COR-L47 (cell line): ENCODE measurements at places on chromosomes 2 and 18.
A peak's percentile ranks its signal among the peaks of the same experiment; 100 is the strongest.

DNA sequence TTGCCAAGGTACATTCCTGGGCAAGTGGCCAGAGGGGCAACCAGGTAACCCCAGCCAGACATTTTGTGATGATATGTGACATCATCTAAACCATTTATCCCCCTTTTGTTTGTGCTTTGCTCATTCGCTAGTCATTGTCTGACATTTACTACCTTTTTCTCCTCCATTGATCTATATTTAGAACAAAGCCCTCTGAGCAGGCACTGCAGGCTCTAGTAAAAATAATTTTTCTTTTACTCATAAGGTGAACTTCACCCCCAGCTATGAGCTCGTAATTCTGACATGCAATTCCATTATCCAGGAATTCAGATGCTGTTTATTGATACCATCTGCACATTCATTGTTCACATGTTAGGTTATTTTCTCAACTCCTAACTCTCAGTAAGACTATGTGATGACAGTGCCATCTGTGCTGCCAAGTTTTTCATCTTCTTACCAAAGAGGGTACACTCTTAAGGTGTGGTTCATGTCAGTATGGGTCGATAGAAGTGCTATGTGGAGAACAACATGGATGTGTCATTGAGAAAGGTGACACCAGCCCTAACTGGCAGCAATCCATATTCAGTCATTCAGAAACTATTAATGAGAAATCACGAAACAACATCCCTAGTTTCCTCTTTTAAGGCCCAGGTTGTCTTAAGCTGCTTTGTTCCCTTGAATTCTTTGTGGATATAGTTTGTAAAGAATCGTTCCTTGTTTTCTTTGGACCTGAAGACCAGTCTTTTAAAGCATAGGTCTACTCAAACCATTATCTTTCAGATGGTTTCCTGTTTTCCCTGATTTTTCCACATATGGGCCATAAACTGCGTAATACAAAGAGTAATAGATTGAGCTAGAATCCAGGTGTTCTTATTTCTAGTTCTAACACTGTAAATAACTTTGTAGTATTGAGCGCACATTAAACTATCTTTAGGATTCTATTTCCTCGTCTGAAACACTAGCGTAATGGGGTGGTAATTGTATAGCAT lies 978.1 kb upstream of the CDH2 start:
- no peak for DNase-seq

- DNase-seq, result no peak
These were observed 77.6 kb upstream of the SEC11C start for GRCh38 chr18:59061914-59062642.

DNA sequence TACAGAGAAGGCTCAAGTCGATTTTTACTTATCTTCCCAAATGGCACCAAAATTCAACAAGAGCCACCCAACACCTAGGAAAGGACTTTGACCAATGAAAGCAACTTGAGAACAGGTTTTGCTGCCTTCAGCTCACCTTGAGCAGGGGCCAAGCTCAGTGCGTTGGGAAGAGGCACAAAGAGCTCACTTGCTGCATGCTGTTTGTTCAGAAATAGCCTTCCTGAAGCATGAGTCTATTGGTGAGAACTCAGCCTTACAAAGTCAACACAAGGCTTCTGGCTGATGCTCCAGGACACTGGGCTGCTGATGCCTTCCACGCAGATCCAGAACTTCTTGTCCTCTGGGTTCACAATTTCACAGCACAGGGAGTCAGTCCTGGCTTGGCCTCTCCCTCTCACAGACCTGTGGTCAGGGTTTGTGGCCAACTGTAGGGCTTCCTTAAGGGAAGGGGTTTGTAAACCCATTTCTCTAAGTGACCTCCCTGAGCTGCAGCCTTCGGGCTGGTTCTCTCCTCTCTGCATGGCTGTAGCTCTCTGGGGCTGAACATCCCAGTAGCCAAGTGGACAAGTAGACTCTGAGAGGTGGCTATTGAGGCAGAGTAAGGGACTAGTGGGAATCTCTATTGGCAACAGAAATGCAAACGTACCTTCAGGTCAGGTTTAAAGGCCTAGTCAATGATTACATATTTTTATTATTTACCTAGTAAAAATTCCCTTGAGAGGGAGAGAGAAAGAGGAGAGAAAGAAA lies 124.7 kb upstream of the GATA6 start:
- no peak for DNase-seq

GRCh38 chr2:46065152-46065551 lies 232.1 kb upstream of the EPAS1 start:
- DNase-seq, result no peak

- DNase-seq, result peak; percentile 54
These were observed at the start of gene POLE4 for GRCh38 chr2:74958274-74959105. POLE4 (plus strand) TSS chr2:74958643; CDS start chr2:74958680, 37 bp downstream.

DNA sequence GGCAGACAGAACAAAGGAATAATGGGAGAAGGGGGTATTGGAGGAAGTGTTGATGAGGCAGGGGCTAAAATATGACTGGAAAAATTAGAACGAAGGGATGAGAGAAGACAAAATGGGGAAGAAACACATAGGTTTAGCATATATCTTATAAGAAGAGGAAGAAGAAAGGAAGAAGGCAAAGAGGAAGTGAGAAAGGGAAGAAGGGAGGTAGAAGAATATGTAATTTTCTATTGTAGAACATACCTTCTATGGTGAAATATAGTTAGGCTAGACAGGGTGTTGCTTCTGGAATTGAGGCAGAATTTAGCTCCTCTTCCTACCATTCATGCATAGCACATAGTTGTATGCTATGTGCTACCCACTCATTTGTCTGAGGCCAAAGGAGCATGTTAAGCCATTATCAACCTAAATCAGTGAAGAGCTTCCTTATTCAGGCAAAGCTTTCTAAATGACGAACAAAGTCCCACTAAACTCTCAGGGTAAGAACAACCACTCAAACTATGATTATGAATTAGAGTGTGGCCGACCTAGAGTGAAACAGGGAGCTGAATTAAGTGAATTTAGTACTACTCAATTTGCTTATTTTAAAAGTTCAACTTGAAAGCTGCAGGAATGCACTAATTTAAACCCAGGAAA lies 180.9 kb upstream of the GALNT5 start:
- DNase-seq, result no peak

DNA sequence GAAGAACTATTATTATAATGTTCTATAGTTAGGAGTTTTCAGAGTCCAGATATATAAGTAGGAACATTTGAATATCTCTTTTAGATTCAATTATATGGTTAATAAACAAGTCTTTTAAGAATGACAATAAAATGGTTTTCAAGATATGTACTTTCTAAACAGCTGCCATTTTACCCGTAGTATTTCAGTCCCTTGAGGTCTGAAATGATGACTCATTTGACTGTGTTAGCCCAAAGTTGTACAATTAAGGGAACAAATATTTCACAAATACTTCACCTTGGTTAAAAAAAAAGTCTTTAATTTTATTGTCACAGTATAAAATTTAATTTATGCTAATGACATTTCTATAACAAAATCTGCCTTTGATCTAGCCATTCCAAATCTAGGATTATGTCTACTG lies 91.6 kb upstream of the TANK start:
- DNase-seq, result no peak

- DNase-seq, result no peak
These were observed 98.0 kb downstream of the AAK1 start for GRCh38 chr2:69545477-69545932.

DNA sequence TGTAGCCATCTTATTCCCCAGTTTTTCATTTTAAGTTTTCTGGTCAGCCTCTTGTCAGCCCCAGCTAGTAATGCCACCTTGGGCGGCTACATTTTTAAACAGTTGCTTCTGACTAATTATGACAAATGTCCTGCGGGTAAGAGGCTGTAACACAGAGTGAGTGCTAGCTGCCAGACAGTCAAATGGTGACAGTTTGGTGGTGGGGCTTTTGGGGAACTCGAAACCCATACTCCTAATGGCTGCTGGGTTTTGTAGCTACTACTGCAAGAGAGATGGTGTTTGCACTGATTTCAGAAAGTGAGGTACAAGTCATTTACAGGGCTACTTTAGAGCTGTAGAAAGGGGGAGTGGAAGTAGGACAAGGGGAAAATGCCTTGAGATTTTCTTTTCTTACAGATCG lies 48.2 kb downstream of the ZCCHC2 start:
- no peak for DNase-seq

DNA sequence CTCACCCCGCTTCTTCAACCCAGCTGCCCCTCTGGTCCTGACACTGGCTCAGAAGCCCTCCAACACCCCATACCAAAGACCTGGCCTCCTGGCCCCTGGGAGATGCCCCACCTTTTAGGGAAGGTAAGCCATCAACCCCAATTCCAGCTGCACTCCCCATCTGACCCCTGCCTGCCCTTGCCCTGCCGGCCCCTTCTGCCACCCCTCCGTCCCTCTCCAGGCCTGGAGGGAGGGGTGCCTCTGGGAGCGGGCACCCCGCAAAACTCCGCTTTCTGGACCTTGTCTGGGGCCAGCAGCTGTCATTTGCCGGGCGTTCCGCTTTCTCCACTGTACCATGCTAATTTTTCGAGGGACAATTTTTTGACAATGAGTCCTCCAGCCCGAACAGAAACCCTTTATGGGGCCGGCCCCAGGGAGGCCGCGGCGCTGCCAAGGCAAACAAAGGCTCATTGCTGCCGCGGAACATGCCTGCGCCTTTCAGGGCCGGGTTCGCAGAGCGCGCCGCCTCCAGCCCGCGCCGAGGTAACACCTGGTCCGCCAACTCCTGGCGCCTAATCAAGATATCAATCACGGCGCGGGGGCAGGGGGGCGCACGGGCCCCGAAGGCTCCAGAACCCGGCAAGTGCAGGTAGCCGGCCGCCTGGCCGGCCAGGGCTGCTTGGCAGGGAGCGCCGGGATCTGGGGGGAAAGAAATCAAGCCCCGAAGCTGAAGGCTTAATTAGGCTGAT lies 96.0 kb downstream of the INHBB start:
- peak; percentile 92 for DNase-seq

GRCh38 chr2:157488877-157489276 lies 45.0 kb upstream of the CYTIP start:
- no peak for DNase-seq

- DNase-seq, result no peak
These were observed 57.7 kb downstream of the PDCL3 start for GRCh38 chr2:100620481-100620880.

GRCh38 chr2:65382776-65383357 lies 49.5 kb downstream of the SPRED2 start:
- DNase-seq, result peak; percentile 4

DNA sequence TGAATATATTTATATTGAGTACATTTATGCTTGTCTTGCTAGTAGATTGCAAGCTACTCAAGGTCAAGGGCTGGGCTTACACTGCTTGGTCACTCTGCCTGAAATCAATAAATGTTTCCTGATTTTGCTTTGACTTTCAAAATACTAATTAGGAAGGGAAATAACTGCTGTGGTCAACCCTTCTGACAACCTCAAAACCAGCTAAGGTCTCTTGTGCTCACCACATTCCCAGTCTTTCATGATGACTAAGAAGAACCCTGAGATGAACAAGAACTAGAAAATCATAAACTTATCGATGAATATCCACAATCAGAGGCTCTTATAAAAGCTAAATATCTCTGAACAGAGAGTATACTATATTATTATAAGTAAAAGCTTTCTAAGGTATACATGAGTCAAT lies 33.3 kb downstream of the ABCB11 start:
- DNase-seq, result no peak
